ENCODE measurements at places on chromosomes 1 and 21.

- DNase-seq = no peak
Observed at GRCh38 chr1:147492207-147492606, 49.1 kb upstream of the BCL9 start.

DNA sequence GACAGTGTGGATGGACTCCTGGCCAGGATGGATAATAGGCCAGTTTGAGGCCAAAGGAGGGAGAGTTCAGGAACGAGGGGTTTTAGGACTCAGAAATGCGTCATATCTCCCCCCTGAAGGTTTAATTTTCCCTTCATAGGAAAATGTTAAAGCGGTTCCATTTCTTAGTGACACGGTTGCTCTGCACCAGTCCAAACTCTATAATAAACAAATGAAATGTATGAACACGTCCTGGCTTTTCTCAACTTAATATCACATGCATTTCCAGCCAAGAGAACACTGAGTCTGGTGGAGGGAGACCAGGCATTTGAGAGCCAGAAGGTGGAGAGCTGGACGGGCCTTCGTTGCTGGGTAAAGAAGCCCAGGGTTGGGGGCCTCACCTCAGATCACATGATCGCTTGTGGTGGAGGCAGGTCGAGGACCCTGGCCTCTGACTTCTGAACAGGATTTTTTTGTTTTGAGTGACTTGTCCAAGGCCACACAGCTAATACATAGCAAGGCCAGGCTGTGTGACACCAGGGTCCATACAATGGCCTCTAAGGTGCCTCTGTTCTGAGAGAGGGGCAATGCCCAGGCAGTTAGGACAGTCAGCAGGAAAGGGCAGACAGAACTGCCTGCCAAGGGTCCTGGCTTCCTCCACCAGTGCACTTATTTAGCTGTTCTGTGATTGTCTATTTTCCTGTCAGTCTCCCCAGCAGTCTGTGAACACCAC is 11.4 kb downstream of the SLC1A7 start:
- DNase-seq = no peak

DNA sequence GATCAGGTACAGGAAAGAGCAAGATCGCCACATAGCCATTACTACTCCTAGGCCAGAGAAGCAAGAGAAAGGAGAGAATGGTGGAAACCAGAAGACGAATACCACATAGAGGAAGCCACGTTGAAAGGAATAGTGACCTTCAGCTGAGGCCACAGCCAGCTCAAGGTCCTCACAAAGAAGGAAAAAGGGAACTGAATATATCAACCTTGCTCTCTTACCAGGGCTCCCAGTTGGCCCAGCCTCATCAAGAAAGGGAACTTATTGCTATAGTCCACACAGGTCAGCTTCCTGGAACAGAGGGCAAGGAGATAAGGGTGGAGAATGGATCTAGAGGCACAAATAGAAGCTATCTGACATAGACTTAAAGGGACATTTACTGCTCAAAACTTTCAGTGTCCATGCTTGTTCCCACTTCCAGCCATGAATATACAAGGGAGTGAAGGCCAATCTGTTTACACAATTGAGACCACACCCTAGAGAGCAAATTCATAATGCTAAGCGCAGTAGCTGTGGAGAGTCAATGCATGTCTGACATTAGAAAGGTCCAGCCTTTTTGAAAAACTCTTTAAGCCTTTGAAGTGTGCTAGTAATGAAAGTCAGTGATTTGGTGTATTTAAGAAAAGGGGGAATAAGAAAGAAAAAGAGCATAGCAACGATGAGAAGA is 120.7 kb upstream of the ZC3H11B start:
- DNase-seq = no peak

DNA sequence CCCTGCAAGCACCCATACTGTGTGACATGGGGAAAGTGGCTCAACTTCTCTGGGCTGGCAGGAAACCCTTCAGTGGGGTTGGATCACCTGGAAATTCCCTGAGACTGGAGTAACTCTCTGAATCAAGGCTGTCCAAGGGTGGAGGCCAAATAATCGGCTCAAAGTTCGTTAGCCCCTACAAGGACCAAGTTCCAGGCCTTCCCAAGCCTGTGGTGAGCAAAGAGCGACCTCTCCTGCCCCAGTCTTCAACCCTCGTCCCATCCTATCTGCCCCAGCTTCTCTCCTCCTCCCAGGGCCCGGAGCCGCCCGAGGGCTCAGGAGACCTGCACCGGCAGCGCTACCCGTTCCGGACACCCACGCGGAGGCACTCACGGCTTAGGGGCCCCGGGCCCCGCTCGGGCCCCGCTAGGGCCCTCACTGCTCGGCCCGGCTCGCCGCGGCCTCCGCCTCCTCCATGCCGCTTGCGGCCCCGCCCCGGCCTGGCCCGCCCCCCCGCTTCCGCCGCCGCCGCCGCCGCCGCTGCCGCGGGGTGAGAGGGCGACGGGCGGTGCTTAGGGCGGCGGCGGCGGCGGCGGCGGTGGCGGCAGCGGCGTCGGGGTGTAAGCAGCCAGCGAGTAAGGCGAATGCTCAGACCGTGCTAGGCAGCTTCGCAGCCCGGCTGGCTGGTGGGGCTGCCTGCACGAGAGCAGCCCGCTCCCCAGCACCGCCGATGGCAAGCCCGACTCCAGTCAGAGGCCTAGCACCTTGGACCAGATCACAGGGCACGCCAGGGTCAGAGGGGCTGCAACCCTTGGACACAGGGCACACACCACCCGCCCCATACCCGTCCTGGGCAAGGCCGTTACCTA is at the start of gene POMGNT1:
POMGNT1 (minus strand) TSS at position 471 of the 848 bp plus-strand sequence. CDS start 613 bp downstream, outside the sequence.
- DNase-seq = peak; percentile 72

GRCh38 chr1:152188673-152189591 is 29.9 kb upstream of the RPTN start:
- DNase-seq = peak; percentile 79

Measured in activated CD4-positive, alpha-beta T cell treated with anti-CD3 and anti-CD28 coated beads, Interleukin-2, amount 50 U/mL, for 1 hour (primary cell).